ENCODE measurements at places on chromosomes 5 and 9. TPM values are rescaled to one million over a fixed set of nuclear protein-coding genes. Genes with fewer than 3 reads are reported as not detected.

The PCDHGC3 gene
- 35.4 TPM for total RNA-seq

The SPATA31C1 gene
- not detected for total RNA-seq

GRCh38 chr9:109269081-109269480, 51.8 kb downstream of the EPB41L4B start:
- no peak for DNase-seq

- no peak for DNase-seq
Measured at GRCh38 chr9:121814594-121814993, 163.2 kb downstream of the DAB2IP start.

DNA sequence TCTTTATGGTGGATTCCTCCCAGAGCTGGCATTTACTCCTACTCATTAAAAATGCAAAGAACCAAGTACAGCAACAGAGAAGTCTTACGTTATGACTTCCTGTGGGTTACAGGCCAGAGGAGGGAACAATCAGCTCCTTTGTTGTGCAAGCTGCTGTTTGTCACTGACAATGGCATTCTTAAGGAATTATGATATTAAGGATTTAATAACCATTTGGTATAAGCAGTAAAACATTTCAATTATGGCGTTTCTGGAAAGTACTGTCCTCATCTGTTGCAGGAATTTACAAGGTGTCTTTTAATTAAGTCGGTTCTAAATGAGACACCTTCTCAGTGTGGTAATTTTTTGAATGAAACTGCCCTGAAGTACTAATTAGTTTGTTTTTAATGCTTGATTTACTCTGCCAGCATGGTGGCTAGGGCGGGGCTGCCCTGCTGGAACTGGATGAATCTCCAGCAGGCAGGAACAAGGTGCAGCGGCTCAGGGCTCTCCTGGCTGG, 49.1 kb upstream of the VDAC1 start:
- no peak for DNase-seq

Data from fibroblast of villous mesenchyme (primary cell).